Neuronal stem cell (in vitro differentiated cells): ENCODE measurements at places on chromosomes 12 and 14.

GRCh38 chr14:67911562-67911961 lies 92.0 kb downstream of the RAD51B start:
- no peaks in the 10 kb centered on the region for H3K4me1 ChIP-seq
- DNase-seq: no peak
- no peaks in the 10 kb centered on the region for H3K36me3 ChIP-seq
- no peak overlapping the region for H3K4me3 ChIP-seq

DNA sequence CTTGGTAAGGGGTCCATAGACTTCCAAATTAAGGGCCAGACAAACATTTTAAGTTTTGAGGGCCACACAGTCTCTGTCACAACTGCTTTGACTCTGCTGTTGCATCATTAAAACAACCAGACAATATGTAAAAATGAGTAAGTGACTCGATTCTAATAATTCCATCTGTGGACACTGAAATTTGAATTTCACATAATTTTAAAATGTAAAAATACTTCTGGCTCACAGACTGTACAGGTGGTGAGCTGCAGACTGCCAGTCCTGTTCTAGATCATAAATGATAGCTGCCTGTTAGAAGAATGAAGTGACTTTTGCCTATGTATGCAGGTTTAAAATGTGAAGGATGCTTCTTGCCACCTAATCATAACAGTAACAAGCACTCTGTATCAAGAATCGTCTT lies 15.7 kb downstream of the NUDT4 start:
- H3K36me3 ChIP-seq: peaks cover 42% of the 10 kb centered on the region
- no peak overlapping the region for H3K27ac ChIP-seq
- no peak for DNase-seq
- no peak overlapping the region for H3K4me3 ChIP-seq

DNA sequence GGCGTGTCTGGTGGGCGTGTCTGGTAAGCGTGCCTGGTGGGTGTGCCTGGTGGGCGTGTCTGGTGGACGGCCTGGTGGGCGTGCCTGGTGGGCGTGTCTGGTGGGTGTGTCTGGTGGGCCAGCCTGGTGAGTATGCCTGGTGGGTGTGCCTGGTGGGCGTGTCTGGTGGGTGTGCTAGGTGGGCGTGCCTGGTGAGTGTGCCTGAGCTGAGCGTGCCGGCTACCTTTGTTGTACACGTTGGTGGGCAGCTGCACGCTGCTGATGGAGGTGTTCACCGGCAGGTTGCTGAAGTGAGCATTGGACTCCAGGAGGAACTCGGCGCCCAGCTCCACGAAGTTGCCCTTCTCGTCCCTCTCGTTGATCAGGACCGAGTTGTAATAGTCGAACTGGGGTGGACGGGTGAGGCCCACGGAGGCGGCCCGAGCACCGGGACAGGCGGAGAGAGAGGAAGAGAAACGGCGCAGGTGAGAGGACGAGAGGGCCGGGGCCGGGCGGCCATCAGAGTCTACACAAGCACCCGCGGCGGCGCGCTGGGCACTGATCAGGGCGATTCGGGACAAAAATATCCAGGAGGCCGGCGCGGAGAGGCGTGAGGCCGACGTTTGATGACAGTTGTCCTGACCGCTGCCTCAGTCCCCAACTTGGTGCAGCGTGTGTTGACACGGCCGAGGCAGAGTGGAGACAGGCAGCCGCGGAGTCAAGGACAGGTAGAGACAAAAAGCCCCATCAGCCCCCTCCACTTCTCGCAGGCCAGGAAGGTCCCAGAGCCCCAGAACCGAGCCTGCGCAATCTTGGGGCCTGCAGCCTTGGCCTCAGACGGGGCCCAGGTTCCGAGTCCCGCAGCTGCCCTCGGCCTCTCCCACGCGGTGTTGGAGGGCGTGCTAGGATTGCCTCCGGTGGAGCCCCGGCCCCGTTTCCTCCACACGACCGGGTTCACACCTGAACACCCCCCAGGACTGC lies 10.5 kb downstream of the CACNA2D4 start:
- H3K4me1 ChIP-seq: peaks cover 1% of the 10 kb centered on the region
- no peak for DNase-seq
- no peak overlapping the region for H3K27ac ChIP-seq
- no peaks in the 10 kb centered on the region for H3K36me3 ChIP-seq
- no peaks in the 10 kb centered on the region for H3K27me3 ChIP-seq

DNA sequence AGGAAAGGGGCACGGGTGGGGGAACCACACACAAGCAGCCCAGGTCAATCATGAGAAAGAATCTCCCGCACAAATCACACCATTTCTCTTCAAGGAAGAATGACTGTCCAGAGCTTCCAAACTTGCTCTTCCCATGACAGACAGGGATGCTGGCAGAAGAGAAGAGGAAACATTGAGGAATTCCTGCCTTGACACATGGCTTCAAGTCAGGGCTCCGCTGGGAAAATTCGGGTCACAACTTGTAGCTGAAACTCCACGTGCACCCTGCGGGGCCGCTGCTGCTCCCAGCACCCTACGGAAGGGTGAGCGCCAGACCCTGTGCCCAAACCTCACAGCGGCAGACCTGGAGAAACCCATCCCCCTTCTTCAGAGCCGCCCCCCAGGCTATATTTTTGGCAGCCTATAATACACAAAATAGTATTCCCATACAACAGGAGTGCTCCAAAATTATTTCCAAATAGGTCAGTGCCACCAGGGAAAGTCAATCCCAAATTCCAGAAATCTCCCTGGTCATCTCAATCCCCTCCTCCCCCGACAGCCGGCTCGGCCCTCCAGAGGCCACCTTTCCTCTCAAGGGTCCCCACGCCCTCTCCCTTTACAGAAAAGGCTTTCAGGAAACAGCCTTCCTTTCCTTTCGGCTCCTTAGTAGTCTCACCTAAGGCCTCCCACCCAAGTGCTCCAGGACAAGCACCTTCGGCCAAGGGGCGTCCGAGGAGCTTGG lies 1.3 kb downstream of the TMEM132D start:
- H3K4me3 ChIP-seq: no peak overlapping the region
- no peak overlapping the region for H3K27ac ChIP-seq
- DNase-seq: no peak
- peaks cover 15% of the 10 kb centered on the region for H3K27me3 ChIP-seq
- no peaks in the 10 kb centered on the region for H3K4me1 ChIP-seq
- no peaks in the 10 kb centered on the region for H3K36me3 ChIP-seq

DNA sequence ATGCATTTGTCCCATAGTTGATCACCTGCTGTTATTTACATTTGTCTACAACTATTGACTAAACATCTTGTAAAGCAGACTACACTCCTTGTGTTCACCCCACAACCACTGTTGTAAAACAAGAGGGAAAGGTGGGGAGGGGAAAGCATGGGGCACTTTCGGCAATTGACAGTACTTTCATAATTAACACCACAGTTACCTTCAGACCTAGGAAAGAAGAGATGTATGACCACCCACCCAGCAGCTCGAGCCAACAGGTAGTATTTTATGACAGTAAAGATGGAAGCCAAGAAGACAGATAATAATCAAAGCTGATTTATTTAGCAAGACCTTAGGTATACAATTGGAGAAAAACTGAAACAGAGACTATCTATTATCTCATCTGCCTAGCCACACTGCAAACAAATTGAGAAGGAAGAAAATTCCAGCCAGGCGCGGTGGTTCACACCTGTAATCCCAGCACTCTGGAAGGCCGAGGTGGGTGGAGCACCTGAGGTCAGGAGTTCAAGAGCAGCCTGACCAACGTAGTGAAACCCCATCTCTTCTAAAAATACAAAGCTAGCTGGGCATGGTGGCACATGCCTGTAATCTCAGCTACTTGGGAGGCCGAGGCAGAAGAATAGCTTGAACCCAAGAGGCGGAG lies 11.2 kb downstream of the HECTD4 start:
- no peak for DNase-seq
- no peaks in the 10 kb centered on the region for H3K27me3 ChIP-seq
- H3K4me1 ChIP-seq: no peaks in the 10 kb centered on the region
- H3K36me3 ChIP-seq: peaks cover 4% of the 10 kb centered on the region

GRCh38 chr14:35419429-35419841 lies 14.9 kb upstream of the NFKBIA start:
- no peaks in the 10 kb centered on the region for H3K36me3 ChIP-seq
- no peaks in the 10 kb centered on the region for H3K27me3 ChIP-seq
- peaks cover 8% of the 10 kb centered on the region for H3K4me1 ChIP-seq
- no peak for DNase-seq
- no peak overlapping the region for H3K4me3 ChIP-seq

- no peaks in the 10 kb centered on the region for H3K36me3 ChIP-seq
- H3K27me3 ChIP-seq: no peaks in the 10 kb centered on the region
- H3K27ac ChIP-seq: no peak overlapping the region
- peaks cover 1% of the 10 kb centered on the region for H3K4me1 ChIP-seq
- no peak for DNase-seq
These were observed 75.6 kb upstream of the FRMD6 start for GRCh38 chr14:51576117-51576430.

DNA sequence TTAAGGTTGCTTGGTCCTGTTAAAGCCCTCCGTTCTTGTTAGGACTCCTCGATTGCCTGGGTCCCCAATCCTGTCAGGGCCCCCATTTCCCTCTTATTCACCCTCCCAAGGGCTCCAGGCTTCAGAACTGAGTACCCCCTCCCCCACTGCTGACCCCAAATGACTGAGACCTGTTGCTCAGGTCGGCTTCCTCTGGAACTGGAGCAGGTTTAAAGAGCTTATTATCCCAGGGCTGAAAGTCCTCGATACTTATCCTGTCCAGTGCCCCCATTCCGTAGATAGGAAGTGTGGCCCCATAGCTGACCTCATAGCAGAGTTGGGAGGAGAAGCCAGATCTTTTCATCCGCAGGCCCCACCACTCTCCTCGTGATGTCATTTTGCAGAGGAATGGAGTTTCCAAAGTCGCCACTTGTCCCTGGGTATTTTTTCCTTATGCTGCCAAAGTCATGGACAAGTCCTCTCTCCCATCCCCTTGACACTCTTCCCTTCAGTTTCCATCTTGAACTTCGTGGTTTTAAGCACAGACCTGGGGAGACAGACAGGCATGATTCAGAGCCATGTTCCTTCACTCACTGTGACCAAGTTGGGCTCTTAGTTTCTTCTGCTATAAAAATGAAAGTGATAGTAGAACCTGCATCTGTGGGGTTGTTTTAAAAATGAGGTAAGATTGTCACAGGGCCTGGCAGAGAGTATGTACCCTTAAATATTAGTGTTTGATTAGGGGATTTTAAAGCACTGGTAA lies 1.2 kb downstream of the USP30 start:
- H3K27me3 ChIP-seq: no peaks in the 10 kb centered on the region
- DNase-seq: no peak
- H3K27ac ChIP-seq: no peak overlapping the region
- H3K4me1 ChIP-seq: peaks cover 12% of the 10 kb centered on the region
- peak overlapping the region; percentile 98 for H3K4me3 ChIP-seq
